ENCODE measurements at places on chromosomes 7 and 10. TPM values are rescaled to one million over a fixed set of nuclear protein-coding genes. Genes with fewer than 3 reads are reported as not detected.

- peaks cover 69% of the 10 kb centered on the region for H3K27me3 ChIP-seq
- no peaks in the 10 kb centered on the region for H3K4me1 ChIP-seq
- no peak overlapping the region for H3K4me3 ChIP-seq
- H3K27ac ChIP-seq: no peak overlapping the region
Measured at GRCh38 chr10:58956926-58957325, 219.5 kb upstream of the PHYHIPL start.

The TET1 gene
- 67.3 TPM for total RNA-seq

DNA sequence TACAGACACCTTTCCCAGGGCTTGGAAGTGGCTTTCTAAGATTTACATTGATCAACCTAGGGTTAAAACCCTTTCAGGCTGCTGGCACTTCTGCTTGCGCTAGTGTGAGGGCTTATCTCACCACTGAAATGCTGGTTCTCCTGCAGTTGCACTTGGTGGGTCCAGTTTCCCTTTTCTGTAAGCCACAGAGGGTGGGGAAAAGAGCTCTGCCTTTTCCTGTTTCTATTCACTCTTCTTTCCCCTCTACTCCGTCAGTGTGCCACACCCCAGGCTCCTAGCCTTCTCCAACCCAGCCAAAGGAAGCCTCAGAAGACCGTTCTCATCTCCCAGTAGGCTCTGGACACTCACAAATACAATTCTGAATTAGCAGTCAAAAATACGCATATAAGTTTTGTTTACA, 19.0 kb upstream of the CAPZA2 start:
- no peak overlapping the region for H3K4me3 ChIP-seq
- no peak for DNase-seq
- H3K36me3 ChIP-seq: no peaks in the 10 kb centered on the region
- H3K4me1 ChIP-seq: no peaks in the 10 kb centered on the region
- no peak overlapping the region for H3K27ac ChIP-seq

The PRKAR2B gene
- 29.1 TPM for total RNA-seq

- peak overlapping the region; percentile 2 for H3K27ac ChIP-seq
- no peak overlapping the region for H3K4me3 ChIP-seq
- H3K27me3 ChIP-seq: no peaks in the 10 kb centered on the region
- no peaks in the 10 kb centered on the region for H3K36me3 ChIP-seq
Measured at GRCh38 chr10:72720814-72721660, 29.1 kb downstream of the MCU start.

- no peak overlapping the region for H3K4me3 ChIP-seq
- peaks cover 43% of the 10 kb centered on the region for H3K27me3 ChIP-seq
- no peak overlapping the region for H3K27ac ChIP-seq
- H3K36me3 ChIP-seq: no peaks in the 10 kb centered on the region
- no peak for DNase-seq
Measured at GRCh38 chr10:104251443-104251842, 3.2 kb upstream of the GSTO1 start.

The UMAD1 gene
- total RNA-seq: 16.6 TPM

The PILRA gene
- total RNA-seq: 0.68 TPM

- no peak overlapping the region for H3K4me3 ChIP-seq
- no peak for DNase-seq
- H3K27ac ChIP-seq: no peak overlapping the region
Measured at GRCh38 chr7:30201161-30201666, 66.4 kb downstream of the MTURN start.

Measured in neural progenitor cell (in vitro differentiated cells).